ENCODE measurements at places on chromosomes 16 and 17.
A peak's percentile ranks its signal among the peaks of the same experiment; 100 is the strongest.

GRCh38 chr16:84503751-84504395, 586 bp downstream of the MEAK7 start:
- DNase-seq, result no peak

DNA sequence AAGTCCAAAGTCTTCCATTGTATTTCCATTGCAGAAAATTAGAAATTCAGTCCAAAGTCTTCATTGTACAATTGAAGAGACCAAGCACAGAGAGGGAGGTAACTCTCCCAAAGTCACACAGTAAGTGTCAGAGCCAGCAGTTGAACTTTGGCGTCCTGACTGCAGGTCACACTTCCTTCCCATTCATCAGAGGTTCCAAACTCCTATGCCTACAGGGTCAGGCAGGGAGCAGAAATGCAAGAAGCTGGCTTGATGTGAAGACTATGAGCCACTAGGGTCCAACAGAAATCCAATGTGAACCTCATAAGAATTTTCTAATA, 44.7 kb upstream of the GRIN2A start:
- no peak for DNase-seq

DNA sequence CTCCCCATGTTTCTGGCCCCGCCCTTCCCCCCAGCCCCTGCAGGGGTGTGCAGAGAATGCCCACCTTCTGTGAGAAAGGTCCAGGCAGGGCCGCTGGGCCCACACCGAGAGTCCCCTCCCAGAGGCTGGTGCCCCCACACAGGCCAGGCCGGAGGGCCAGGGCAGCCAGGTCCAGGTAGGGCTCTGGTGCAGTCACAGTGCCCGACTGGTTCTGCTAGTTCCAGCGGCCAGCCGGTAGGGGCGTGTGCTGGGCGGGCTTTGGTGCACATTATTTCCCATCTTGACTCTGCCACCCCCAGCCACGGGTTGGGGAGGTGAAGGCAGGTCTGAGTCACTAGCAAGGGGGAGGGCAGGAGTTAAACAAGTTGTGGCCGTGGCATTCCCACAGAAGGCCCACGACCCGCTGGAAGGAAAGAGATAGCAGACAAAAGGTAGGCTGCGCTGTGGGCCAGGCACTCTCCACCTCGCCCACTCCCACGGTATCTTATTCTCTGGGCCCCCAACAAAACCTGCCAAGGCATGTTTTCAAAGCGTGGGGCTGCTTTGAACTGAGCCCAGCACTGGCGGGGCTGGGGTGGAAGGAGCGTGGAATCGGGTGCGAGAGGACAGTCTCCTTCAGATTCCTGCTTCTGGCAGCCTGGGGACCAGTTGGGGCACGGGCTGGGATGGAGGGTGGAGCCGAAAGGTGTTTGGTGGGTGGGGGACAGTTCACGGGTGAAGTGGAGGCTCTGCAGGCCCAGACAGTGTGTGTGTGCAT, 1.9 kb downstream of the EPN3 start:
- DNase-seq, result no peak

DNA sequence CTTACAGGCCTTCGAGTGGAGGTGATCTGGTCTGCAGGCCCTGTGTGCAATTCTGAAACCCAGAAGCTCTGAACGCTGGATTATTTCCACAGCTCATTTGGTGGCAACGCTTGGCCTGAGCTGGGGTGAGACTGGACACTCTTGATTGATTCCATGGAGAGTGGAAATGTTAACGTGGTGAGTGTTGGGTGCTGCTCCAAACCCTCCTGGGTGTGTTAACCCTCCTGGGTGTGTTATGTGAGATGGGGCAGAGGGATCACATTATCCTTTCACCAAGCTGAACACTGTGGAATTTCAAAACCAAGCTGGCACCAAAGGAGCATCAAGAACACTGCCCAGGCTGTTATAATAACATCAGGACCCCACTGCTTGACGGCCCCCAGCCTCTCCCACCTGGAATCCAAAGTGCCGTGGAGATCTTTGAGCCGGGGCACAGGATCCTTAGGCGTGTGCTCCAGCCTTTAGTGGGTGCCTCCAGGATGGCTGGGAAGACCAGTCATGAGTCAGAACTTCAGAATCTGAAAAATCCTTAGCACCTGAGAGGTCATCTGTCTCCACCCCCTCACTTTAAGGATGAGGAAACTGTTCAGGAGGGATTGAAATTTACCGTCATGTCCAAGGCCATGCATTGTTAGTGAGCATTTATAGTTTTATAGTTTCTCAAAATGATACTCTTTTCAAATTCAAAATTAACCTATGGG, 75.0 kb downstream of the RPTOR start:
- DNase-seq, result no peak

DNA sequence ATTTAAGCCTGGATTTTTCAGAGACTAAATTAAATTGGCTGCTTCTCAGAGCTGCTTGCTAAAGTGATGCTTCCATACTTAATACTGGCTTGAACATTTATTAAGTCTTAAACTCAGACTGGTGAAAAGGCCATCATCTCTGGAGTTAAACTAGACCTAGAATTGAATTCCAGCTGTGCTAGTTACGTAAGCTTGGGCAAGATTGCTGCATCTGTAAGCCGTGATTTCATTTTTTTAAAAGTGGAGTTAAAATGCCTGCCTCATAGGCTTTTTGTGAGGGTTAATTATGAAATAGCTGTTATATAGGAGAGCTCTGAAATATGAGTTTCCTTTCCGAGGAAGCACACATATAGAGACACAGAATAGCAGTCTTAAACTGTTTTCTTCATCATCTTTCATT, 84.7 kb downstream of the VAT1L start:
- DNase-seq, result no peak

DNA sequence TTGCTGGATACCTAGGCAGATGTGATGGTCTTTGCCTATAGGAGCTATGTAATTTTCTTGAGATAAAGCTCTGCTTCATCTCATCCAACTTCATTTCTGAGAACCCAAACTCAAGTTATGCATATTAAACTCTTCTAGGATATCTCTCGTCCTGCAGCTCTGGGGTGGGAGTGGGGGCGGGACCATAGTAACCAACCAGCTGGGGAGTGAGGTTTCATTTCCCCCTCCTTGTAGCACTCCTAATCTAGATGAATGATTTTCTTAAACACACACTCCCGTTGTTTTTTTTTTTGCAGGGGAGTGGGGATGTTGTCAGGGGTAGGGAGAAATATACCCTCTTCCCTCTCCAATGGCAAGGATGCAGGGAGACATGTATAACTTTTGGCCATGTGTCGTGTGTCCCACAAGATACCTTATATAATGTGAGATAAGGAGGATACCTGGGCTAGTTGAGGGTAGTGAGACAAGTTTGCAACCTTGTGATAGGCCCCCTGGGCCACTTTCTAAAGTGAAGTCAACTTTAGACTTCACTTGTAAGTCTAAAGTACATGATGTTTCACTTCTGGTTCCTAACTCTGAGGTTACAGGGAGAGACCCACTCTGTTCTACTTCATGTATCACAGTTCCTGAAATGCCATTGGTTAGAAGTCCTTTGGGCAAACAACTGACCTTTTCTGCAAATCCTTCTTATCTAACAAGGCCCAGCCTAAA, 10.5 kb upstream of the HEATR6 start:
- no peak for DNase-seq

- peak; percentile 72 for DNase-seq
These were observed 7.7 kb downstream of the CORO6 start for GRCh38 chr17:29615048-29615385.

DNA sequence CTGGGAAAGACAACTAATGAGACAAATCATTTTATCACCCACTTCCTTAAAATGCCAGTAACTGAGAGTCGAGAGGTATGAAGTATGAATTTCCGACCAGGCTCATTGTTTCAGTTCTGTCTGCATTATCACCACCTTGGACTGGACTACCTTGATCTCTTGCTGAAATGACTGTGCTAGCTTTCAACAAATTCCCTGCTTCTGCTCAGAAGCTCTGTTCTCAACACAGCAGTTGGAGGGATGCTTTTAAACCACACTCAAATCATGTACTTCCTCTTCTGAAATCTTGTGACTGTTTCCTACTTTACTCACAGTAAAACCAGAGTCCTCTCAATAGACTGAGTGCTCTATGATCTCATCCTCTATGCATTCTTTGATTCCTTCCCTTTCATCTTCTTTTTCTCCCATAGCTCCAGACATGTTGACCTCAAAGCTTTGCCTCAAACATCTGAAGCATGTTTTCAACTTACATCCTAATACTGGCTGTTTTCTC, 195.8 kb downstream of the KCNJ2 start:
- DNase-seq, result no peak

- DNase-seq, result no peak
These were observed 73.4 kb downstream of the MRM3 start for GRCh38 chr17:855569-855968.
